ENCODE measurements at places on chromosomes 1 and 21.

DNA sequence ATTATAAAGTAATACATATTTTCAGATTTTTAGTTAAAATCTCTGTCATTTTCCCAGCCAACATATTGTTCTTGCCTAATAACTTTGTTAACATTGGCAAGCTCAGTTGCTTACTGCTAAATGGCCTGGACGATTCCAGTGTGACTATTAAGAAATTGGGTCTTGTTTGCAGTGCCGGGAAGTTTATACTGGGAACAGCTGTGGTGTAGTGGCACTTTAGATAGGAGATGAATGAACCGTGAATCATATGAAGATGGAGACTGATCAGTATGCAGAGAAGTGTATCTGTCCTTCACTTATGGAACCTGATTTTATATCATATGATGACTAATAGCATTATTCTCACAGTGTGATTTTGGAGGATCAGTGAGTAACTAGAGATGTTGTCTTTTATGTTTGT is 3.3 kb downstream of the CHRM3 start:
- no peak for DNase-seq
- peaks cover 18% of the 10 kb centered on the region for H3K27me3 ChIP-seq
- H3K4me1 ChIP-seq = peaks cover 10% of the 10 kb centered on the region
- H3K36me3 ChIP-seq = no peaks in the 10 kb centered on the region

GRCh38 chr1:87718241-87718950 is 389.7 kb downstream of the LMO4 start:
- no peaks in the 10 kb centered on the region for H3K4me1 ChIP-seq
- DNase-seq = no peak
- H3K27ac ChIP-seq = no peak overlapping the region
- H3K4me3 ChIP-seq = no peak overlapping the region

DNA sequence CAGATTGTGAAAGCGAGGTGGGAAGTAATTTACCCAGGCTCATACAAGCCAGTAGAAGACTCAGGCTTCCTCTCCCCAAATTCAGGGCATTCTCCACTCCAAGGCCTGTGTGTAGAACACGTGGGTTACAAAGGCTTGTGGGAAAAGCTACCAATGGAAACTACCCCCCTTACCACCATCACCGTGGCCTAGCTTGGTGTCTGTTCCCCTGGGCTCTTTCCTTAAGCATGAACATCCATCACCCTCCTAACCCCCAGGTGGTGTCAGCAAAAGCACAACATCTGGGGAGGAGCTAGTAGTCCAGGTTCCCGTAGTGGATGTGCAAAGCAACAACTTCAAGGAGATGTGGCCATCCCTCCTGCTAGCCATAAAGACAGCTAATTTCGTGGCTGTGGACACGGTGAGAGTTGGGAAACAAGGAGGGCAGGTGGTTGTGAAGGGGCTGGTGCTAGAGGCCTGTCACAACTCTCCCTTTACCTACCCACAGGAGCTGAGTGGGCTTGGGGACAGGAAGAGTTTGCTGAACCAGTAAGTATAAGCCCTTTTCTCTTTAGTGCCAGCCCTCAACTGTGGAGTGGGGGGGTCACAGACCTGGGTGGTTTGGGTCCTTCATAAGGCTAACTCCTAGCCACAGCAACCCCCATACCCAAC is 701 bp upstream of the MUTYH start:
- peak; percentile 55 for DNase-seq
- peak overlapping the region; percentile 84 for H3K4me3 ChIP-seq
- peaks cover 37% of the 10 kb centered on the region for H3K36me3 ChIP-seq
- no peaks in the 10 kb centered on the region for H3K27me3 ChIP-seq
- peak overlapping the region; percentile 93 for H3K27ac ChIP-seq

GRCh38 chr1:172255223-172255560 is 165.3 kb upstream of the C1orf105 start:
- no peak for DNase-seq
- peaks cover 12% of the 10 kb centered on the region for H3K4me1 ChIP-seq
- H3K4me3 ChIP-seq = no peak overlapping the region
- no peaks in the 10 kb centered on the region for H3K27me3 ChIP-seq

DNA sequence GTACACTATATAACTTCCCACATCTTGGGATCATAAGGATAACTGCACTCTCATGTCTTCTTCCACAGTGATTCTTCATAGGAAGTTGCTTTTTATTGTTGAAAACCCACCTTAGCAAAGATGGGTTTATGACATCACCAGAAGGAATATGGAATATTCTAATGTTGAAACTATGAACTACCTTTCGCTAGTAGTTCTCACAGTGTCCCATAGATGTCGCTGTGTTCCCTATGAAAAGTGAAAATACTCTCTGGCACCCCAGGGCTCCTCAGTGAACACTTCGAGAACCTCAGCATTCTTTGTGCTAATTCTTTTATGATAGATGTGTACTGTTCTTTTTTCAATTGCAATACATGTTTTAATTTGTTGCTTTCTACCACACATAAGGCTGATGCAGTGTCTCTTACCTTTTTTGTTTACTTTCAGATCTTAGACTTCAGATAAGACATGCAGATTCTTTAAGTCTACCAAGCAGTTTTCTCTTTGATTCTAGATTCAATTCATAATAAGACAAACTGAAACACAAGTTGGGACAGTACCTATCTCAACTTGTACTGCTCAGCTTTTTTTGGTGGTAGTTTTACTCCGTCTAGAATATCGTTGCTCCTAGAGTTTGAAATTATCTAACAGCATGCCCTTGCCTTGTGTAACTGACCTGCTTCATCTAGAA is 90.8 kb downstream of the GTF2B start:
- no peak overlapping the region for H3K4me3 ChIP-seq
- no peak overlapping the region for H3K27ac ChIP-seq
- H3K27me3 ChIP-seq = no peaks in the 10 kb centered on the region
- peak; percentile 45 for DNase-seq
- H3K36me3 ChIP-seq = peaks cover 2% of the 10 kb centered on the region

- no peaks in the 10 kb centered on the region for H3K36me3 ChIP-seq
- H3K27ac ChIP-seq = no peak overlapping the region
- no peaks in the 10 kb centered on the region for H3K4me1 ChIP-seq
- no peaks in the 10 kb centered on the region for H3K27me3 ChIP-seq
- DNase-seq = no peak
Measured at GRCh38 chr1:74853756-74854155, 120.8 kb downstream of the TYW3 start.

DNA sequence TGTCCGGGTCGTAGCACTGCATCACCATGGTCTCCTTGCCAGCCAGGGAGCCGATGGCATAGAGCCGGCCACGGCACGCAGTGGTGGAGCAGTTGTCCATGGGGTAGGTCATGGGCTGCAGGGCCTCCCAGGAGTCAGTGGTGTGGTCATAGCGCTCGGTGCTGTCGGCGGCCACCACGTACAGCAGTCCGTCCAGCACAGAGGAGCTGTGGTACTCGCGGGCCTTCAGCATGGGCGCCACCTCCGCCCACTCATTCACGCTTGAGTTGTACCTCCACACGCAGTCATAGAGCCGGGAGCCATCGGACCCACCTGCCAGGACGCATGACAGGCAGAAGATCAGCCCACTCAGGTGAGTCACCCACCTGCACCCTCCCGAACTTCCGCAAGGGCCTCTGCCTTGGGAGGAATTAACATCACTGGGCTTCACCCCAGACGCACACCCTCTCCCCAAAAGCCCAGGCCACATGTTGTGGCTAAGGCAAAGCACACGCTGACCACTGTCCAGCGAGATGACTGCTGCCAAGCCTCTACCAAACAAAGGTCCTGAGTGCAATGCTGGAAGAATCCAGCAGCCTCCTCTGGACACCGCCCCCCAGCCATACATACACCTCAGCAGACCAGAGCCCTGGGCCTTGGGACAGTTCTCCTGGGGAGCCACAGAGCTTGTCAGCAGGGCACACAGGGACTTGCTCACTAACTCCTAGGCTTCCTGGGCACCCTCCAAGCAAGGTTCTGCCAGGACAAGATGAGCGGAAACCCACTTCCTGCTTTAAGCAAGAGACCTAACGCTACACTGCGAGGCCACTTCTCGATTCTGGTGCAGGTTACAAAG is 3.3 kb downstream of the KLHL21 start:
- peak overlapping the region; percentile 81 for H3K4me3 ChIP-seq
- DNase-seq = peak; percentile 59
- H3K27ac ChIP-seq = peak overlapping the region; percentile 54
- H3K36me3 ChIP-seq = peaks cover 44% of the 10 kb centered on the region
- no peaks in the 10 kb centered on the region for H3K27me3 ChIP-seq

DNA sequence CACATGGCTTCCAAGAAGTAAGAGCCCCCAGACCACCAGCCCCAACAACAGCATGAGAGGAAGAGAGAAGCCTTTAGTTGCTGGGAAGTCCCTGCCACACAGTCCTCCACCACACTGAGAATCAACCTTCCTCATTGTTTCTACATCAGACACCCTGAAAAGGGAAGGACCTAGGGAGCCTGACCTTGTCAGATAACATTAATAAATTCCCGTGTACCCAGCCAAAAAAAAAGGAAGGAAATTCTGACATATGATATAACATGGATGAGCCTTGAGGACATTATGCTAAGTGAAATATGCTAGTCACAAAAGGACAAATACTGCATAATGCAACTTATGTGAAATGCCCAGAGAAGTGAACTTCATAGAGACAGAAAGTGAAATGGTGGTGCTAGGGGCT is 65.6 kb upstream of the ARHGAP29 start:
- no peaks in the 10 kb centered on the region for H3K36me3 ChIP-seq
- no peaks in the 10 kb centered on the region for H3K4me1 ChIP-seq
- H3K27ac ChIP-seq = no peak overlapping the region
- no peak overlapping the region for H3K4me3 ChIP-seq
- H3K27me3 ChIP-seq = peaks cover 3% of the 10 kb centered on the region
- no peak for DNase-seq

DNA sequence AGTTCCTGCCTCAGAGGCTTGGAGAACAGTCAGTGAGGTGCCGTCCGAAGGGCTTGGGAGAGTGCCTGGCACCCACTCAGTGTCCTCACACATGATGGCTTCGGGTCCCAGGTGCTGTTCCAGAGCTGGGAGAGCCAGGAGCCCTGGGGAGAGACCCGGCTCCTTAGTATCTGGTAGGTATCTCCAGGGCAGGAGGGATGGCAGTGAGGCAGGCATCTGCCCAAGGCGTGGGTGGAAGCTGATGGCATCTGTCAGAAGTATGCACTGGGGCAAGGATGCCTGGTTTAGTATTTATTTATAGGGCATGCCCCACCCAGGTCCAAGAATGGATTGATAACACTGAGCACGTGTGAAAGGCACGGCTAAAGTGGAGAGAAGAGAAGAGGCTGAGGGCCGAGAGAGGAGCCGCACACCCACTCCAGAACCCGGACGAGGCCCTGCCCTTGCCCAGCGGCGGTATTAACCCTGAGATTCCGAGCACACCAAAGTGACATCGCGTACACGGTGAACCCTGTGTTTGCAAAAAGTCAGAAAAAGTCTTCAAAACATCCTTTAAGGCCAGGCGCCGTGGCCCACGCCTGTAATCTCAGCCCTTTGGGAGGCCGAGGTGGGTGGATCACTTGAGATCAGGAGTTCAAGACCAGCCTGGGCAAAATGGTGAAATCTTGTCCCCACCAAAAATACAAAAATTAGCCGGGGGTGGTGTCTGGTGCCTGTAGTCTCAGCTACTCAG is 2.4 kb downstream of the TP73 start:
- DNase-seq = no peak
- H3K36me3 ChIP-seq = no peaks in the 10 kb centered on the region
- H3K4me3 ChIP-seq = no peak overlapping the region
- peaks cover 21% of the 10 kb centered on the region for H3K4me1 ChIP-seq

DNA sequence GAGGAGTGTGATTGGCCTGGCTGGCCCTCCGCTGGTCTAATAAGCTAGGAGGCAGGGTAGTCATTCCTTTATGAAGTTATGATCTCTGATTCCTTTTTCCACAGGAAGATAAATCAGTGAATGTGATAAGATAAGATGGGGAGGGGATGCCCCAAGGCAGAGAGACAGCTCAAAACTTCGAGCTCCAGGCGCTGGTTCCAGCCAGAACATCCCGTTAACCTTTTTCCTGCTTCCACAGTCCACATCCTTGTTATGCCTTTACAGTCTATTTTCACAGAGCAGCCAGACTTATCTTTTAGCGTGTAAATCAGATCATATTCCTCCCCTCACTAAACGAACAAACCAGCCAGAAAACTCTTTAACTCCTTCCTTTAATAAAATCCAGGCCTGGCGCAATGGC is 38.5 kb upstream of the BMP8B start:
- no peak for DNase-seq
- H3K27me3 ChIP-seq = no peaks in the 10 kb centered on the region
- no peaks in the 10 kb centered on the region for H3K4me1 ChIP-seq
- no peak overlapping the region for H3K4me3 ChIP-seq
- no peaks in the 10 kb centered on the region for H3K36me3 ChIP-seq

GRCh38 chr1:63688302-63688890 is 85.4 kb upstream of the ROR1 start:
- H3K36me3 ChIP-seq = no peaks in the 10 kb centered on the region
- DNase-seq = no peak
- H3K4me1 ChIP-seq = no peaks in the 10 kb centered on the region
- no peak overlapping the region for H3K27ac ChIP-seq
- no peak overlapping the region for H3K4me3 ChIP-seq
- no peaks in the 10 kb centered on the region for H3K27me3 ChIP-seq

- no peaks in the 10 kb centered on the region for H3K36me3 ChIP-seq
- no peak for DNase-seq
- no peak overlapping the region for H3K4me3 ChIP-seq
- no peaks in the 10 kb centered on the region for H3K4me1 ChIP-seq
- H3K27me3 ChIP-seq = no peaks in the 10 kb centered on the region
Measured at GRCh38 chr1:167842872-167843271, 71.1 kb downstream of the ADCY10 start.

DNA sequence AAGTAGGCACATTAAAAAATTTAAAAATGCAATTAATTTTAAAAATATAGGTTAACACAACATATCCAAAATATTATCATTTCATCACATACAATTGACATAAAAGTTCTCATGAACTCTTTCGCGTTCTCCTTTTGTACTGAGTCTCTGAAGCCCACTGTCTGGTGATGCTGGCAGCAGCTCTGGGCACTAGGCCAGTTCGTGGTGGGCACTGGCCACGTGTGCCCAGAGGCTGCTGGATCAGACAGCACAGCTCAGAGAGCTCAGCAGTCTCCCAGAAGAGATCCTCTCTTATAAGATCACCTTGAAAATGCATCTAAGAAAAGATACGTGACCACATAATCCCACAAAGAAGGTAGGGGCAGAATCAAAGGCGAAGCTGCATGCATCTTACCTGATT is 9.9 kb downstream of the CEP104 start:
- DNase-seq = no peak
- no peak overlapping the region for H3K27ac ChIP-seq
- H3K27me3 ChIP-seq = no peaks in the 10 kb centered on the region
- H3K36me3 ChIP-seq = peaks cover 20% of the 10 kb centered on the region

- H3K27me3 ChIP-seq = no peaks in the 10 kb centered on the region
- no peak overlapping the region for H3K4me3 ChIP-seq
- H3K27ac ChIP-seq = no peak overlapping the region
- no peaks in the 10 kb centered on the region for H3K36me3 ChIP-seq
- H3K4me1 ChIP-seq = peaks cover 36% of the 10 kb centered on the region
- no peak for DNase-seq
Measured at GRCh38 chr1:116988908-116989307, 12.7 kb upstream of the CD101 start.

Data from CD4-positive, alpha-beta memory T cell (primary cell).